ENCODE measurements at places on chromosomes 5 and 9. TPM values are rescaled to one million over a fixed set of nuclear protein-coding genes. Genes with fewer than 3 reads are reported as not detected.

ARID3C gene
- total RNA-seq, result not detected

TLX3 gene
- total RNA-seq, result not detected

IL4 gene
- total RNA-seq, result not detected

SLC25A2 gene
- 2.3 TPM for total RNA-seq

SPATA31A3 gene
- total RNA-seq, result not detected

QRFP gene
- not detected for total RNA-seq

CDC25C gene
- not detected for total RNA-seq

Data from subcutaneous adipose tissue (tissue), 4 donors.